ENCODE measurements at places on chromosomes 1 and 21.

- DNase-seq: no peak
These were observed 53.2 kb downstream of the PTGS2 start for GRCh38 chr1:186627019-186627418.

DNA sequence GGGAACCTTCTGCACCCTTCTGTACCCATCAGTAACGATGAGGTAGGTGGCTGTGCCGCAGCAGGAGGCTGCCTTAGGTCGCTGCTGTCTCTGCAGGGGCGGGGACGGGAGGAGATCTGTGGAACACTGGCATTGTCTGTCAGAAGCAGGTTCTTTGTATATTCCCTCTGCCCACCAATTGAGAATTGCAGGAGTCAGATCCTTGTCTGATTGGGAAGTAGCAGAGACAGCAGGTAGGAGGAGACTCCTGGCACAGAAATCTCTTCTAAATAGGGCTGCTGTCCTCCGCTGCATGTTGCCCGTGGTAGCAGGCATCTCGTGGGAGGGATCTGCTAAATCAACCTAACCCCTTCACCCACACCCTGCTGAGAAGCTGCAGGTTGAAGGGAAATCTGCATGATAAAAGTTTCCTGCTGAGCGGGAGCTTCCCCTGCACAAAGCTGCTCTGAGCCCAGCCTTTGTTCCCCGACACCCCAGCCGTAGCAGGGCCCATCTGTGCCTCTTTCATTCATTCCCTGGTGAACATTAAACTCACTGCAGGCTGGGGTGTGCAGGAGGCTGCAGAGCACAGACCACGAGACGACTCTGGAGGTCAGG is 15.9 kb downstream of the SARS1 start:
- DNase-seq: no peak

DNA sequence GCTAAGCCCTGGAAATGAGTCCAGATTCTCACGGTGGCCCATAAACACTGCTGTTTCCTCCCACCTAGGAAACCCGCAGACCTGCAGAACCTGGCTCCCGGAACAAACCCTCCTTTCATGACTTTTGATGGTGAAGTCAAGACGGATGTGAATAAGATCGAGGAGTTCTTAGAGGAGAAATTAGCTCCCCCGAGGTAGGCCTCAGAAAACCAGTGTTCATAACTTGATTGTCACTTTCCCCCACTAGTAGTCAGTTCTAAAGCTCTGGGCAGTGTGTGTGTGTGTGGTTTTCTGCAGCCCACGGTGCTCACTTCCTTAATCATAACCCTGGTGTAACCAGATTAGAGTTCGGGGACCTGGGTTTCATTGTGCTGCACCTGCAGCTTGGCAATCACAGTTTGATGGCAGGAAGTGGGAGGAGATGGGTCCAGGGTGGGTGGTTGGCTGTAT is 39.1 kb downstream of the CLIC6 start:
- DNase-seq: no peak

GRCh38 chr21:41636636-41637630 is 129.0 kb upstream of the TMPRSS2 start:
- DNase-seq: no peak

- DNase-seq: no peak
These were observed 26.1 kb downstream of the SPAG17 start for GRCh38 chr1:118158924-118159323.

- no peak for DNase-seq
These were observed 6.2 kb upstream of the PFKL start for GRCh38 chr21:44293551-44294231.

DNA sequence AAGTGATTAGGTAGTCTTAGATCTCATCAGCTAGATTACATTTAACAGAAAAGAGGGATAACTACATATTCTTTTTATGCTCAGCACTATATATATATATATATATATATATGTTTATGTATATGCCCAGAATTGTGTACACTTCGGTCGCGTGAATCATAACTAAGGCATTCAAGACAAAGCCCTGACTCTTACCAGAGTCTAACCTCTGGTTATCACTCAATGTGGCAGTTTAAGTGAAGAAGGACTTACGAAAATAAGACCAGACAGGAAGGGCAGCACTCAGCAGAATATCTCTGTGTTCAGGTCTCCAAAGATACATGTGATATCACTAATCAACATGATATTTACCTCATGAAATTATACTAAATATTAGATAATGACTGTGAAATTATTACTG is 1326.7 kb downstream of the MRPL39 start:
- no peak for DNase-seq

DNA sequence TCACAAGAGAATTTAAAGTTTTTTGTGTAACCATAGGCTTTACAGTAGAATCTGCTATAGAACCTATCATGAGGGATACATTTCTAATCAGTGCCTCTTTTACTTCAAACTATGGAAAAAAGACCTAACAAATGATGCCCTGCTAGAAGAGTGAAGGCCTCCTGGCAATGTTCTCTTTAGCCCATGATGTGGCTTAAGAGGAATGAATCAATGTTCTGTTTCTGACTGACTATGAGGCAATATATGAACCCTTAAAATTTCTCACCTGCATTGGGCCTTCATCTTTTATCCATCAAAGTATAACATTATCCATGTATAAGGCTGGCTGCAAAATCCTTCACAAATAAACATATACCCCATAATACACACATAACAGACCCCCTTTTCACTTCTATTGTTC is 65.7 kb upstream of the IL12RB2 start:
- no peak for DNase-seq

GRCh38 chr1:192933744-192934143 is 124.9 kb downstream of the RGS2 start:
- DNase-seq: no peak

DNA sequence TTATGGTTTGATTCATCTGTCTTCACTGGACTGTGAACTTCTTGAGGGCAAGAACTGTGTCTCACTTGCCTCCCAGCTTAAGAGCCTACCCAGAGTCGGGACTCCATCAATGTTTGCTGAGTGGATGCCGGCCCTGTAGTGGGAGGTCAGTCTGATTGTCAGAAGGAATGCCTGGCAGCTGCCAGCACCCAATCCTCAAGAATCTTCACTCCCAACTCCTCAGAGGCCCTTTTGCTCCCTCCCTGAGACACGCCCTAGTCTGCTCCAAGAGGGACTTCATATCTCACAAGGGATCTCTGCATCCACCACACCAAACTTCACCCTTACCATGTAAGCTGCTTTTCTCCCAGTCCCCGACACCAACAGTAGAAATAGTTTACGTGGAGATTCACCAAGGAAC is 15.2 kb upstream of the KDM4A start:
- DNase-seq: no peak

DNA sequence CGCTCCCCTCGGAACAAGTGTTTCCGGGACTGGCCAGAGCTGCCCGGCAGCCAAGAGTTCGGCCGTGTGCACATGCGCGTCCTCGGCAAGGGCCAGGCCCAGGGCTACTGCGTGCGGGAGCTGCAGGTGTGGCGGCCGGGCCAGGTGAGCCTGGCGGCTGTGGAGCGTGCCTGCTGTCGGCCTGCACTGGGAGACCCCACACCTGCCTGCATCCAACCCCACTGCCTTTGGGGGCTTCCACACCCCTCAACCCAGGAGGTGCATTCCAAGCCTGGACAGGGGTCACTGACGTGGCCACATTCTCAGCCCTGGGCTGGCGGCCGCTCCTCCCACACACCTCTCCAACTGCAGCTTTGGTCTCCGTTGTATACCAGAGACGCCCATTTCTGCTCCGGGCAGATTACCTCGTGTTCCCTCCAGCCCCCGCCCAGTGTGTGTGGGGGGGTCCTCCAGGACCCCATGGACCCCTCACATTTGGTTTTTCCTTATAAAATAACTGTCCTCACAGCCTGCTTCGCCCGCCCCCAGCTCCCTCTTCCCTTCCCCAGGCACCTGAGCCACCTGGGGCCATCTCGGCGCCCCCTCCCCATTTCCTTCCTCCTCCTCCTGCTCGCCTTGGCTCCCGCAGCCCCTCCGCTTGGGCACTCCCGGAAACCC is 6.1 kb downstream of the RNF223 start:
- DNase-seq: no peak

DNA sequence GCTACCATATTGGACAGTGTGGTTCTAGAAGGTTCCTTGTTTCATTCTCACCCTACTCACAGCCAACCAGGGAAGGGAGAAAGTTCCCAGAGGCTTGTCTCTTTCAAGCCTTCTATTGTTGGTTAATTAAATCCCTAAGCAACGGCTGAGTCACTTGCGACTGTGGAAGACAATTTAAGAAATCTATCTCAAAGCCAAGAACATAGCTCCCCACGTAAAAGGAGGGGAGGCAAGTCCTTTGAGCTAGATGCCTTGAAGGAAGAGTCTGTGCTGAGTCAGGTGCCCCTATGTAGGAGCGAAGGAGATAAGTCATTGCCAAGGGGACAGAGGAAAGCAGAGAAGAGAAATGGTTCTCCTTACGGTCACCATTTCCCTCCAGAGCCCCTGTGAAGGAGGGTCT is 79.4 kb upstream of the PPP2R5A start:
- no peak for DNase-seq

GRCh38 chr1:232650845-232651244 is 20.9 kb upstream of the SIPA1L2 start:
- DNase-seq: no peak

GRCh38 chr1:36533897-36534296 is 51.2 kb upstream of the CSF3R start:
- DNase-seq: no peak

- no peak for DNase-seq
These were observed 170.6 kb upstream of the C21orf91 start for GRCh38 chr21:17989780-17990179.

DNA sequence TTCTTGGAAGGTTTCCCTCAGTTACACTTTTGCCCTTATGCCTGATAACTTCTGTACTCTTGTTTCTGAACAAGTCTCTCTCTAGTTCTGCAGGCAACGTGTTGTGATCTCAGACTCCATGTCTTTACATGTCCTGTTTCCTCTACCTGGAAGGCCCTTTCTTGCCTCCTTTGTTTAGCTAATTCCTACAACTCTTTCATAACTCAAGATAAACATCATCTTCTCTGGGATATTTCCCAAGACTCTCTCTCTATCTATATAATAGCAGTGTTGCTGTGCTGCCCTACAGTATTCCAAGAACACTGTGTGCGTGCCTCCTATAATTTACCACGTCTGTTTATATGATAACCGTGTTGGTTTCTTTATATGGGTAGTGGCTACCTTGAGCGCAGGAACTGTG is 47.8 kb downstream of the CHRM3 start:
- DNase-seq: no peak

DNA sequence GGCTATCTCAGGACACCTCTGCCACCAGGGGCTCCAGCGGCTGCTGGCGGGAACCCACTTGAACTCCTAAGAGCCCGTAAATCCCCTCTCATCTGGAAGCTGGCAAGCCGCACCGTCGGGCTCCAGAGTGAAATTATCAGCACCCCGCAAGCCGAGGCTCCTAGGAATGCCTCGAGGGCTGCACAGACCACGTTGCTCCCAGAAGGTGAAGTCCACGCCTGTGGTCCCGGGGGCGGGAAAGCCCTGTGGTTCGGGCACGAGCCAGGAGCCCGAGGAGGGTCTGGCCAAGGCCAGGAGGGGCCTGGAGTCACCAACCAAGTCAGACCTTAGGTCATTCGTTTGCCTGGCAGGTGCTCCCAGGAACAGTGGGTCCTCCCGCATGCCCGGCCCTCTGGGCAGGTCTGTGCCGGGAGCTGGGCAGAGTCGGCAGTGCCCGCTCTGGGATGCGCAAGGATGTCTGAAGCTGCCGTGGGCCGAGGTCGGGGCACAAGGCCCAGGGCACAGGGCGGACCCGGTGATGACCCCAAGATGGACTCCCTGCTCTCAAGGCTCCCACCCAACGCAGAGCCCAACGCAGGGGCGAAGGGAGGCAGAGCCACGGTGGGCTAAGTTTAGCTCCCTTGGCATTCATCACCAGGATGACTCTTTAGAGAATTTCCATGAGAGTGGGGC is 8.9 kb downstream of the ACTRT2 start:
- no peak for DNase-seq

DNA sequence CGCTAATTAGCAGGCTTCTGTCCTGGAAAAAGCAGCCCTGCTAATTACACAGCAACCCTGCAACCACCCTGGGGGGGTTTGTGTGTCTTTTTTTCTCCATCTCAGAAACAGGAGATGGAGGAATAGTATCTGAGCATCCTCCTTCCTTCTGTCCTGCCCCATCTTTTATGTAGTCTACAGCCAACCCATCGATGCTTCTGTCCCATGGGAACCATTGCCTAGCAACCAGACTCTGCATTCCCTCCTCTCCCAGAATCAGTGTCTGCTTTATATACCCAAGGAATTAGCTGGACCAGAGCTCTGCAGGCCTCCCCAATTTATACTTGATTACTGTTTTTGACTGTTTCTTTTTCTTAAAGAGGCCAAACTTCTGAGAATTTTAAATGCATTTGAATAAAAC is 35.1 kb downstream of the LRRC38 start:
- no peak for DNase-seq

GRCh38 chr1:94713472-94714141 is 106.5 kb upstream of the SLC44A3 start:
- no peak for DNase-seq

GRCh38 chr1:12436345-12436658 is 181.7 kb downstream of the DHRS3 start:
- DNase-seq: no peak

GRCh38 chr1:65176591-65176990 is 28.6 kb downstream of the AK4 start:
- DNase-seq: no peak

DNA sequence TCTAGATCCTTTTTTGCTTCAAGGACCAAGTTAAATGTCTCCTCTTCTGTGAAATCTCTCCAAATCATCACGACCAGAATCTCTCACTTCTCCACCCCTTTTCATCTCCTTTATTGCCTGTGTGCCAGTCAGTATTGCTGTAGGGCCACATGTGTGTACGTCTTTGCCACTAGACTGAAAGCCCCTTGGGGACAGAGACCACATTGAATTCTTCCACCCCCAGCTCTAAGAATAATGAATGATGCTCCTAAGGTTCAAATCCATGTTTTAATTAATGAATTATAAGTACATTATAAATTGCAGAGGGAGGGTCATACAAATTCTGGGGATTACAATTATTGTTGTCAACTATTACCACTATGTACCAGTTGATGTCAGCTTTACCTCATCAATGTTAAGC is 343.8 kb downstream of the USP25 start:
- DNase-seq: no peak

All from anterior cingulate cortex (tissue), 58 donors.